Astrocyte (in vitro differentiated cells and primary cell): ENCODE measurements at places on chromosomes 7 and 10.

DNA sequence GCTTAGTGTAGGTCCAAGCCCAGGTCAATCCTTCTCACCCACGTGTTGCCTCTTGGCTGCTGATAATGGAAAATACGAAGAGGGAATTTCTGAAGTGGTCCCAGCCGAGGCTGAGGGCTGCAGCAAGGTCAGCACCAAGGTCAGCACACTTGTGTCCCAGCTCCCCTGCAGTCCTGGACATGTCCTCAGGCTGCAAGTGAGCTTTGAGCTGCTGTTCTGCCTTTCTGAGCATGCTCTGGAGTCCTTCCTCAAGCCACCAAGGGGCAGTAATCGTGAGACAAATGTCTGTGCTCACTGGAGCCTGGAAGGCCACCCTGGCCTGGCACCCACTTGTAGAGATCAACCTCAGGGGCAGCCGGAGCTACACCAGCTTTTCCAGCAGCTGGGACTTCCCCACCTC, 28.3 kb downstream of the DRGX start:
- no peak for DNase-seq

GRCh38 chr7:96400001-96400400, 78.1 kb upstream of the SLC25A13 start:
- no peak for DNase-seq

DNA sequence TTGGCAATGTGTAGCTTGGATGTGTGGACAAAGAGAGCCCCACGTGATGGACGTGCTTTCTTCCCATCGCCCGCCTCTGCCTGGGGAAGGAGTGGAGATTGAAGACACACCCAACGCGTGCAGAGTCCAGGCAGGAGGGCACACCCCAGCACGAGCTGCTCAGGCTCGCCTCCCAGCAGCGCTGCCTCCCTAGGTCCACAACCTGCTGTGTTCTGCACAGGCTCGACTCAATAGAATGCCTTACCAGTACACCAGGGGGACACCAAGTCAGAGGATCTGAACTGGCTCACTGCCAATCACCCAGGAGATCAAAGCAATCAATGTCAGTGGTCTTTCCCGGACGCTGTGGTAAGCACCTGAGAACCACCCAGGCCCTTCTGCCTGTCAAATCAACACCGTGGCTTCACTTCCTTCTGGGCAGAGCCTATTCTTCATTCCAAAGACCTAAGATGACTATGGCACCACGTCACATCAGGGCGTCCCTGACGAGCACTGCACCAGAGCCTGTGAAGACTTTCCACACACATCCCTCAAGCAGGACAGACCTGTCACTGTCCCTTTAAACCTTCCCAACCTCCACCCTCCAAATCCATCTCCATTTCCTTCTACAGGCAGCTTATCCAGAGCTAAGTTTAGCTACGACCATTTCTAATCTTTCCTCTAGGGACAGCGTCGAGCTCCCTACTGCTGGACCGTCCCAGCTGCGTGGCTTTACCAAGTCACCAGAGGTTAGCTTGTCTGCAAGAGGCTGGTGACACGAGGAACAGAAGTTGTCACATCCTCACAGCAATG, 72.3 kb downstream of the AMZ1 start:
- DNase-seq = no peak

GRCh38 chr7:500521-501420, 18.9 kb downstream of the PDGFA start:
- DNase-seq = no peak
